ENCODE measurements at places on chromosomes 7 and 10.

DNA sequence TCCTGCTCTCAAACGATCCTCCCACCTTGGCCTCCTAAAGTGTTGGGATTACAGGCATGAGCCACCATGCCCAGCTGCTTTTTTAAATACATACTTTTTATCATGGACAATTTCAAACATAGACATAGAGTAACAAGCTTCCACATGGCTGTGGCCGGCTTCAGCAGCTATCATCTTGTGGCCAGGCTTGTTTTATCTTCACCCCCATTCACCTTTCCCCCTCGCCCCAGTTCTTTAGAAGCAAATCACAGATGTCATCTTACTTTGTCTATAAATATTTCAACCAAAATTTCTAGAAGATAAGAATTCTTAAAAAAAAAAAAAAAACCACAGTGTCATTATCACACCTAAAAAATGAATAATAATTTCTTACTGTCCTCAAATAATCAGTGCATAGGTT lies 5.9 kb downstream of the FOXK1 start:
- no peak for DNase-seq

DNA sequence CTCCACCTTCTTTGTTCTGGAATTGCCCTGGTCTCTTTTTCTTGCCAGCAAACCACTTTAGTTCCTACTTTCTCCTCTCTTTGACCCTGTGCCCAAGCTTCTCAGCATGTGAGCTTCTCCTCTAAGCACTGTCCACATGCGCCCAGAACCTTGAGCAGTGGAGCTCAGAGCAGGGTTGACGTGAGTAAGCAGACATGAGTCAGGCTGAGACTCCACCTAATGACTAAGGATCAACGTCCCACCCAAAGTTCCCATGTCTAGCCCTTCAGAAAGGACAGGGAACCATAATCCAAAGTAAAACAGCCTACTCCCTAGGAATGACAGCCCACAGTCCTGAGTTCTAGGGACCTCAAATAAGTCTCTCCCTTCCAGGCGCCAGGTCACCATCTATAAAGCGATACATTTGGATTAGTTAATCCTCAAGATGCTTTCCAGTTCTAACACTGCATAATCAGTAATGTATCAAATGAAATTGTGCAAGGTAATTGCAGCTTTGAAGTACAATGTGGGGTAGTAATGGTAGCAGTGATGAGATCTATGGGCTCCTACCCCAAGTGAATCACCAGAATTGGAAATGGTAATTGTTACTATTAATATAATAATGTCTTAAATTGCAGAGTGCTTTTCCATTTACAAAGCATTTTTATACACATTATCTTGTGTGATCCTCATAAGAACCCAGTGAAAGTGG lies 44.5 kb downstream of the KCNMA1 start:
- no peak for DNase-seq

- no peak for DNase-seq
These were observed 55.3 kb downstream of the NCAPG2 start for GRCh38 chr7:158649279-158649678.

DNA sequence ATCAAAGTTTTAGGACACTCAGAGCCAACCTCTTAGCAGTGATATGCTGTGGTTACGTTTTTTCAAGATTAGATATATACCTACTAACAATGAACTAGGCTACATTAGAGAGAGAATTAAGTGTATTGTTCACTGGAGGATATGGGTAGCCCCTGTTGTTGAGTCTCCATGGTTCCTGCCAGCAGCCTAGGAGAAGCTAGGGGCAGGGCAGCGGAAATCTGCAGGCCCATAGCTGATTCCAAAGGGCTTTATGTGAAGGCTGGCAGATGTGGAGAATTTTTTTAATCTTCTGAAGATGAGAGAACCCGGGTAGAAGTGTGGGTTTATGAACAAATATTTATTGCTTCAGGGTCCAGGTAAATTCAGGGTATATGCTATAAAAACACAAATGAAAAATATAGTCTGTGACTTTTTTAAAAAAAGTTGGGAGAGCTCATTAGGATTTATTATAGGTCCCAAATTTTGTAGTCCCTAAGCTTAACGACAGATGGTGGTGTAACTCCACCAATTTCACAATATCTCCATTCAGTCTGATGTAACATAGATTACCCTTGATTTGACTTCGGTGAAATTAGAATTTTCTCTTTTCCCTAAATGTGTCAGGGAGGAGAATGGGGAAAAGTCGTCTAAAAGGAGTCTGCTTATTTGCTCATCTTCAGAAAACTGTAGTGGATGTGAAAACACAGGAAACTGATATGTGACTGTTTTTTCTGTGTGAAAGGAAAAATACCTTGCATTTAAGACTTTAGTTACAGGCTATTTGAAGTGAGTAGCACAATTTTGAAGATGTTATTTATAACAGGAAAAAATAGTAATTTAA lies 163.0 kb upstream of the PPP1R3A start:
- peak; percentile 78 for DNase-seq

DNA sequence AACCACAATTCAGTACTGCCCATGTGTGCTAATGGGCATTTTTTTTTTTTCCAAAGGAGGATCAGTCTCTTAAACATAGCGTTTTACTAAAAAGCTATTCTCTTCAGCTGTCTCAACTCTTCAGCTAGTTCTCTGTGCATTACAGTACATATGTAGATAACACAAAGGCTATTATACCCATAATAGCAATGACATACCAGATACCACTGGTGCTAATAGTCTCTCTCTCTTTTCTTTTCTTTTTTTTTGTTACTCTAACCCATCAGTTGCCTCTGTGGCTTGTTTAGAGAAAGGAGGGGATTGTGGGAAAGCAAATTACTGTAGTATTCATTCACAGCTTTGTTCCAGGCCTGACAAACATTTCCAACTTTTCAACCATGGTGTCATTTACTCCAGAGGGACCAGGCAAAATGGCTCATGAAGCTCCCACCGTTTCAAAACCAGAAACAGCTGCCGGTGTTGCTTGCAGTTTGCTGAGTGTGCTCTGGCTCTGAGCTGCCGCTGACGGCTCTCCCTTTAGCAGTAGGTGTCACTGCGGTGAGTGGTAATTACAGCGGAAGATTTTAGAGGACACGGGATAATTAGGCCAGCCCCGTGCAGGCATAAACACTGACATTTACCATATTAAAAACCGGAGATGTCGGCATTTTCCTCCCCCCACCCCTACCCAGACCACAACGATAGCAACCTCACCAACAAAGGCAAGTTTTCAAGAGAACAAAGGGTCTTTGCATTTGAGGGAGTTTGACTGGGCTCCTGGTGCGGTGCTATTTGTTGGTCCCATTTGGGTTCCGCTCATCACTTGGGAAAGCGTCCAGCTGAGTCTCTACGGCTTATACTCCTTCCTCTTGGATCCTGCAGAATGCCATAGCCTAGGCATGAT lies 1005.5 kb downstream of the KCNMA1 start:
- DNase-seq: peak; percentile 8

GRCh38 chr7:22420973-22421635 lies 64.2 kb upstream of the RAPGEF5 start:
- DNase-seq: no peak
